ENCODE measurements at places on chromosomes 11 and 22.

DNA sequence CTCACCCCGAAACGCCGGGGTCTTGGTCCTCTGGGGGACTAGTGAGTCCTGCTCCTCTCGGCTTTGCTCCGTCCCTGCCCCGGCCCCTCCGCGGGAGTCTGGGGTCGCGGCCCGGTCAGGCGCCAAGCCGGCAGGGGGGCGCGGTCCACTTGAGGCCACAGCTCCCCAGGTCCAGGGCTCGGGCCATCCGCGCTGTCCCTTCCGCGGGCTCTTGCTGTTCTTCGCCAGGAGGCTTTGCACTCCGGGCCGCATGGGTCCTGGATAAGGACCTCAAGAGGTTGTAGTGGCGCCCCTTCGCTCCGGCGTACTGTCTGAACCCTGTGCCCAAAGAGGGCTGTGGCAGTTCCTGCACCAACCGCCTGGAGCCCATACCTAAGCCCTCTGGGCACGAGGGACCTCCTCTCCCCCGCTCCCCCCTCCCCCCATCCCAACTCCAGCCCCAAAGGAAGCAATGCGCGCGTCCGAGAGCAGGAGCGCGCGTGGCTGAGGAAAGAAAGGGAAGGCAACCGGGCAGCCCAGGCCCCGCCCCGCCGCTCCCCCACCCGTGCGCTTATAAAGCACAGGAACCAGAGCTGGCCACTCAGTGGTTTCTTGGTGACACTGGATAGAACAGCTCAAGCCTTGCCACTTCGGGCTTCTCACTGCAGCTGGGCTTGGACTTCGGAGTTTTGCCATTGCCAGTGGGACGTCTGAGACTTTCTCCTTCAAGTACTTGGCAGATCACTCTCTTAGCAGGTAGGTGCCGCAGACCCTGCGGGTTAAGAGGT is at the start of gene ADM:
Gene ADM (plus strand): TSS at position 579 of the 767 bp plus-strand sequence. CDS start 628 bp downstream, outside the sequence.
- DNase-seq: peak; percentile 60

GRCh38 chr22:25774575-25775026 is 32.6 kb downstream of the MYO18B start:
- DNase-seq: no peak

- DNase-seq: no peak
Measured at GRCh38 chr11:63609536-63609935, 4.7 kb downstream of the PLAAT3 start.

- DNase-seq: no peak
Measured at GRCh38 chr22:20650294-20651207, 123.4 kb upstream of the SERPIND1 start.

GRCh38 chr11:101706541-101706940 is 122.7 kb upstream of the TRPC6 start:
- DNase-seq: peak; percentile 93

DNA sequence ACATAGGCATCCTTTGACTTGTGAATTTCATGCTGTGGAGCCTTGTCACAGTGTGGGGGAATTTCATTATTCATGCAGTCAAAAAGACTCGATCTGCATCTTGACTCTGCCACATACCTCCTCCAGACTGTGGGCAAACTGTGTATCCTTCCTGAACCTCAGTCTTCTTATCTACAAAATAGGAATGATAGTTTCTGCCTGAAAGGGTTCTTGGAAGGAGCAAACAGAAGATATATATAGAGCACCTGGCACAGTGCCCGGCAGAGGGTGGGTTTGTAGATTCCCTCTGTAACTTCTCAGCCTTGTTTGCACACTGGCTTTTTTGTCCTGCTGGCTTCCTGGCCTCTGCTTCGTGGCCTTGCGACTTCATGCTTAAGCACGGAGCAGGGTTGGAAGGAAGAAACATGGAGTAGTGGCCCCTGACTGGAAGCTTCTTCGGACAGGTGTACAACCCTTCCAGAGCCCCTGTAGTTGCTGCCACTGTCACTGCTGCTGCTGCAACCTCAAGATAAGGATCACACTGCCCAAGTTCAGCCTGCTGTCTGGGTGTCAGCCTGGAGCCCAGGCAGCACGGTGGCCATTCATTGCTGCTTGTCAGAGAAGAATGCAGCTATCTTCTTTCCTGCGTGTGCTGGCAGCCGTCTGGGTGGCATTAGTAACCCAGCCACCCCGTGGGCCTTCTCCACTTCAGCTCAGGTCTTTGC is 106.4 kb downstream of the MICAL2 start:
- no peak for DNase-seq

GRCh38 chr11:115637599-115638241 is 133.5 kb upstream of the CADM1 start:
- no peak for DNase-seq

DNA sequence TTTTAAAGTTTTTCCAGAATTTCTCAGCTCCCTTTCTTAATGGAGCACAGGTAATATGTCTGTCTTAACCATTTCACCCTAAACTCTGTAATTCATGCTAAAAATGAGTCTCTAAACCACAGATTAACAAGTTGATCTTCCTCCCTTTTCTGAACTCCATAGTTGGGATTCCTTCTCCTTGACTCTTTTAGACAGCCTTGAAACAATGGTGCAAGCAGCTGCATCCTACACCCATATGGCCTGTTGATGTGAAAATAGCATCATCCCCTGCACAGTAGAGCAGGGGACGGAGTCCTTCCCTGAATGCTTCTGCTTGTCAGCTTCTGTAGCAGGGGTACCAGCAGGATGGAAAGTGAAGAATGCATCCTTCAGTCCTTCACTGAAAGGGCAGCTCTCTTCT is 192.8 kb upstream of the SORL1-AS1 start:
- no peak for DNase-seq

- DNase-seq: no peak
Measured at GRCh38 chr11:86800960-86801272, 574 bp downstream of the PRSS23 start.

DNA sequence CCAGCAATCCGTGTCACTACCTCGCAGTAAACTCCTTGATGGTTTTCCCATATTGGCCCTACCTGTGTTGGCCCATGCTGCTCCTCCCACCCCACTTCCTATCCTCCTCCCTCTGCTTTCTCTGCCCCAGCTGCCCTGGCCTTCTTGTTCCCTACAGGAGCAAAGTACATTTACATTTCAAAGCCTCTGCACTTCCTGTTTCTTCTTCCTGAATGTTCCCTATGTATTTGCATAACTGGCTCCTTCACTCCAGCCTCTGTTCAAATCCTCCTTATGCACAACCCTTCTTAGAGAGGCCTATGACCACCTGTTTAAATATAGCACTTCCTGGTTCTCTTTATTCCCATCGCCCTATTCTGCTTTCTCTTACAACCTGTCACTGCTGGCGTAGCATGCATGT is 62.2 kb downstream of the PARVA start:
- no peak for DNase-seq

GRCh38 chr11:46554213-46555147 is 39.3 kb downstream of the AMBRA1 start:
- DNase-seq: peak; percentile 93

DNA sequence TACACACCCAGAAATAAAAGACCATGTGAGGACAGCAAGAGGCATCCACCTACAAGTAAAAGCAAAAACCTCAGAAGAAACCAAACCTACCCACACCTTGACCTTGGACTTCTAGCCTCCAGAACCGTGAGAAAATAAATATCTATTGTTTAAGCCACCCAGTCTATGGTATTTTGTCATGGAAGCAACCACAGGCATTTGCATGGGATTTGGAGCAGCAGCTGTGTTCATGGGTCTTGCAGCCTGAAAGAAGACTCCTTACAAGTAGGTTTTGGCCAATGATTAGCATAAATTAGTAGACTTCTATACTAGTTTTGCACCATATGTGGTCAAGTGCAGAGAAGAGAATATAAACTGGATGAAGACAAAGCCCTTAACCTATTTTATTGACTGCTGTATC is 27.9 kb downstream of the FSHB start:
- DNase-seq: no peak

GRCh38 chr11:104033134-104033533 is 3.3 kb upstream of the DDI1 start:
- DNase-seq: peak; percentile 86

- no peak for DNase-seq
Measured at GRCh38 chr11:45345491-45345890, 59.4 kb upstream of the SYT13 start.

GRCh38 chr22:35465109-35465701 is 65.3 kb downstream of the MCM5 start:
- no peak for DNase-seq

- DNase-seq: no peak
Measured at GRCh38 chr22:29517215-29517908, 36.2 kb downstream of the THOC5 start.

DNA sequence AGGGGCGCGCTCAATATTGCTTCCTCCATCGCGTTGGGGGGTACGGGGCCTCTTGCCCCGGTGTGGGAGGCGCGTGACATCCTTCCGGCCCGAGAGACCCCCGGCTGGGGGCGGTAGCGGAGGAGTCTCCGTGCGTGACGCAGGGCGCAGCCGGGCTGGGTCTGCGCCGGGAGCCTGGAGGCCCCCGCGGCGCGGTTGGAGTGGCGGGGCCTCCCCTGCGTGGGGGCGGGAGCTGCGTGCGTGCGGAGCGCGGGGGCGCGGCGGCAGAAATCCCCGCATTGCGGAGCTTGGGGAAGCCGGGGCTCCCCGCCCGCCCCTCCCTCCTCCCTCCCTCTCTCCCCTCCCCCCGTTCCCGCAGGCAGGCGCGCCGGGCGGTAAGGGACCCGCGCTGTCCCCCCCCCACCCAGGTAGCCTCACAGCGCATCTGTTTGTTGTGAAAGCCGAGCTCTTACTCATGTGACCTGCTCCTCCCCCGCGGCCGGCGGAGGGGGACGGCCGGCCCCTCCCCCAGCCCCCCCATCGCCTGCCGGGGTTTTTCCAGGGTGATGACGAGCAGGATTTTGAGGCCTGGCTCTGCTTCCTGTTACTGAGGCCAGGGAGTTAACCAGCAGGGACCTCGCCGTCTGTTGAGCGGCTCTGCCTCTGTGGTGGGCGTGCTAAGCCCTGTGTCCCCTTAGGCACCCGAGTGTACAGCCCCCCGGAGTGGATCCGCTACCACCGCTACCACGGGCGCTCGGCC is 1.6 kb downstream of the PIM3 start:
- peak; percentile 77 for DNase-seq

- DNase-seq: no peak
Measured at GRCh38 chr11:6258141-6258540, 1.5 kb upstream of the CCKBR start.

DNA sequence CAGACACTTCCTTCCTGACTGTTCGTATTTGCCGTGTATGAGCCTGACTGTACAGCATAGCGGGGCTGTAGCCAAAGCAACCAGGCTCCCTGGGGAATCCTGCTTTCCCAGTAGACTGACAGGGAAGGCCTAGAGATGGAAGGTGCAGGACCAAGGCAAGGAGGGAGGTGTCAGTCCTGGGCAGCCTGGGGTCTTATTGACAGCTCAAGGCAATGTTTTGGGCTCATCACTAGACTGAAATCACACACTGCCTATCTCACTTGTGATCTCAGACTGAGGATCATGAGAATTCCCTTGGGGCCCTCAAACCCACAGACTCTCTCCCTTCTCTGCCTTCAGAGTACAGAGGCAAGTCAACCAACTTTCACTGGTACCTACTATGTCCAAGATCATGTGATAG is 346.8 kb upstream of the NARS2 start:
- DNase-seq: no peak

GRCh38 chr11:3221408-3222002 is 2.9 kb upstream of the MRGPRG start:
- no peak for DNase-seq

- DNase-seq: no peak
Measured at GRCh38 chr11:100830274-100830673, 143.2 kb downstream of the ARHGAP42 start.

GRCh38 chr11:111476956-111477355 is 35.2 kb downstream of the BTG4 start:
- no peak for DNase-seq

DNA sequence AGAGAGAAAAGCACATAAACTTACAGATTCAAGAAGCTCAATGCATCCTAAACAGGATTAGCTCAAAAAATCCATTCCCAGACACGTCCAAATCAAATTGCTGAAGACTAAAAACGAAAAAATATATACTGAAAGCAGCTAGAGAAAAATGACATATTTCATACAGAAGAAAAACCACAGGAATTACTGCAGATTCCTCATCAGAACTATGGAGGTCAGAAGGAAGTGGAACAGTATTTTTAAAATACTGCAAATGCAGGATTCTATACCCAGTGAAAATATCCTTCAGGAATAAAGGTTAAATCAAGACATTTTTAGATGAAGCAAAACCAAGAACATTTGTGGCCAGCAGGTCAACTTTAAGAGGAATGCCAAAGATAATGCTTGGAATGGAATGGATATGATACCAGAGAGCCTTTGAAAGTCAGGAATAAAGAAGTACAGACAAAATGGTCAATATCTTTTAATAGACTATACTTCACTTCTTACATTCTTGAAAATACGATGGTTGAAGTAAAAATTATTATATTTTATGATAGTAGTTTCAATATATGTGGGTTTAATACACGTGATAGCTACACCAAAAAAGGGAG is 352.9 kb downstream of the CTTN start:
- DNase-seq: peak; percentile 4

DNA sequence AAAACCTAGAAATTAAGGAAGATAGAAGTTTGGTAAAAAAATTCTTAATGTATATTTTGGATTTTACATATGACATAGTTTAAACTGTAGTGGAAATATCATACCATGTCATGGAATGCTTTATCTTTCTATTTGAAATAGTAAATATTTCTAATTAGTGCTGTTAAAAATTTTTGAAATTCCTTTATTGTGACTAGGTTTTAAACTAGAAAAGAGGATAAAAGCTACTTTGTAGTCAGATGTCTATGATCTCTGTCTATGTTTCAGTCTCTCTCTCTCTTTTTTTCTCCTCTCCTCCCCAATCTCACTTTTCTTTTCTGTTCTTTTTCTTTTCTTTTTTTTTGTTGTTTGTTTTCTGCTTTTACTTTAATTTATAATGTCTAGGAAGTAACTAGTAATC is 226.2 kb downstream of the TMEM135 start:
- DNase-seq: no peak

GRCh38 chr11:87463486-87464102 is 425.9 kb downstream of the TMEM135 start:
- peak; percentile 68 for DNase-seq

- DNase-seq: no peak
Measured at GRCh38 chr11:429931-430456, 11.8 kb downstream of the ANO9 start.
